ENCODE measurements at places on chromosomes 1 and 21.

GRCh38 chr1:55428944-55429931 lies 214.1 kb upstream of the USP24 start:
- H3K27me3 ChIP-seq: peaks cover 43% of the 10 kb centered on the region
- no peaks in the 10 kb centered on the region for H3K4me1 ChIP-seq
- H3K36me3 ChIP-seq: no peaks in the 10 kb centered on the region

DNA sequence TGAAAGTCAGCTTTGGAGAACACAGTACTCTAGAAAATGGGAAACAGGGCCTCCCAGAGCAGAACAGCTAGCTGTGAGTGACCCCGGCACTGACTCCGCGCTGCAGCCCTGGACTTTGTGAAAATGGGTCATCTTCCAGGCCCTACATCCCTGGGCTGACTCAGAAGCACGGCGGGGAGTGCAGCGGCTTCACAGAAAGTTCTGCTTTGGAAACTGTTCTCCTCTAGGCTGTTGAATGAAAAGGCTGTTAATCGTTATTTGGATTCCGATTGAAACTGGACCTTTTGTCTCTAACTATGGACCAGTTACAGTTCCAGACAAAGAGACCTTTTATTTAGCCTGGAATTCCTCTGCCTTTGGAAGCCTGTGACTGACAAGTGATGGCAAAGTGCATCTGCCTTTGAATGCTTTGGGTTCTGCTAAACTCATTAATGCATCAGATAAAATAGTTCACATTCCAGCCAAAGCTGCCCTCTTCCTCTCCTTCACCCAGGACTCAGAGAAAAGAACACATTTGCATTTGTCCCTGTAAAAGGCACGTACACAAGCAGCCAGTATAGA lies 144.9 kb upstream of the HOOK1 start:
- H3K4me3 ChIP-seq: no peak overlapping the region
- H3K36me3 ChIP-seq: no peaks in the 10 kb centered on the region
- no peak for DNase-seq
- no peak overlapping the region for H3K27ac ChIP-seq
- no peaks in the 10 kb centered on the region for H3K27me3 ChIP-seq

GRCh38 chr1:54401799-54402198 lies 4.4 kb downstream of the SSBP3 start:
- no peak overlapping the region for H3K4me3 ChIP-seq
- H3K27ac ChIP-seq: no peak overlapping the region

DNA sequence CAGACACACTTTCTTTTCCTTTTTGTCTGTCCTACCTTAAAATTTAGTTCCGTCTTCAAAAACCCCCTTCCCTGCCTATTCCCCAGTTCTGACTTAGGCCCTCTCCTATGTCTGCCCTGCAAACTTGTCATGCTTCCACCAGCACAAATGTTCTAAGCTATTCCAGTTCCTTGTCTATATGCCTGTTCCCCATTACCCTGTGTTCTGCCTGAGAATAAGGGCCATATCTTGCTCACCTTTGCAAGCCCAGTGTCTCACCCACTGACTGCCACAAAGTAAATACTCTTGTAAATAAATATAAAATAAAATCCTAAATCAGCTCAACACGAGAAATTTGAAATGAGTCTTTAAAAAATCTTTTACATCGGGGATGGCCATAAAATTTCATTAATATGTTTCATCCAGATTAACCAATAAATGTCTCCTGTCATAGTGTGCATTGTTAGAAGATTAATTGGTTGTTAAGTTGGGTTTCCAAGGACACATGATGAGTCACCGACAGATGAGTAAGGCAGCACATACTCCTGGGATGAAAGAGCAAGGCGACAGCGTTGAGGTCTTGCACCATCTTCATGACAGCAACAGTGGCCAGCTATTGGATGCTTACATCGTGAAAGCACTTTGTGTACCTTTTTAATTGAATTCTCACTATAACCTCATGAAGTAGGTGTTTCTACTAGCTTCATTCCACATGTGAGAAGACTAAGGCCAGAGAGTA lies 92.6 kb upstream of the NGF start:
- no peaks in the 10 kb centered on the region for H3K4me1 ChIP-seq
- peaks cover 7% of the 10 kb centered on the region for H3K27me3 ChIP-seq
- no peaks in the 10 kb centered on the region for H3K36me3 ChIP-seq
- no peak overlapping the region for H3K4me3 ChIP-seq

DNA sequence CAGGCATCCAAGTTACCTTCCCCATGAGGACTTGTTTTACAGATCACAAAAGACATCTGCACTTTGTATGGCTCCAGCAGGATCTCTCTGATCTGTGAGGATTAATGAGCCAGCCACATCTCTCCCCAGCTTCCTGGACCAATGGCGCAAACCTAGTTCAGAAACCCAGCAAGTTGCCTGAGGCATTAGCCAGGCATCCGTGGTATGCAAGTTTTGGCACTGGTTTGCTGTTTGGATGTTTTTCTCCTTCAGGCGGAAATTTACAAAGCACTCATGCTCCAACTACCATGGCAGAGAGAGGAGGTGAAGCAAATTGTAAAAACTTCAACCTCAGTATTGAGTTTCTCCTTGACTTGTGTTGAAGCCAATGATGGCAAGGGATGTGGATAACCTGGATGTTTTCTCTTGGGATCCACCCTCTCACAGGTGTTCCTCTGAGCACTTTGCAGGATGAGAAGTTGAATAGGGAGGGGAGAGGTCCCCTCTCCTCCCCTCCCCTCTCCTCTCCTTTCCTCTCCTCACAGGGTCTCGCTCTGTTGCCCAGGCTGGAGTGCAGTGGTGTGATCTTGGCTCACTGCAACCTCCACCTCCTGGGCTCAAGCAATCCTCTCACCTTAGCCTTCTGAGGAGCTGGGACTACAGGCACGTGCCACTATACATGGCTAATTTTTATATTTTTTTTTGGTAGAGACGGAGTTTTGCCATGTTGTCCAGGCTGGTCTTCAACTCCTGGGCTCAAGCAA lies 25.6 kb upstream of the ENO1 start:
- peaks cover 40% of the 10 kb centered on the region for H3K36me3 ChIP-seq
- peaks cover 51% of the 10 kb centered on the region for H3K4me1 ChIP-seq
- H3K27ac ChIP-seq: peak overlapping the region; percentile 44

- H3K27me3 ChIP-seq: peaks cover 8% of the 10 kb centered on the region
- H3K36me3 ChIP-seq: no peaks in the 10 kb centered on the region
- DNase-seq: no peak
- no peak overlapping the region for H3K4me3 ChIP-seq
- no peak overlapping the region for H3K27ac ChIP-seq
These were observed 183.6 kb downstream of the FOXD2 start for GRCh38 chr1:47621483-47621882.

- no peak for DNase-seq
- H3K4me3 ChIP-seq: peak overlapping the region; percentile 51
- peak overlapping the region; percentile 67 for H3K27ac ChIP-seq
- H3K27me3 ChIP-seq: peaks cover 9% of the 10 kb centered on the region
- peaks cover 12% of the 10 kb centered on the region for H3K4me1 ChIP-seq
These were observed 633 bp upstream of the PPFIA4 start for GRCh38 chr1:203025686-203026030.

- H3K4me3 ChIP-seq: no peak overlapping the region
- no peak overlapping the region for H3K27ac ChIP-seq
- no peaks in the 10 kb centered on the region for H3K36me3 ChIP-seq
These were observed 150.1 kb downstream of the CDC7 start for GRCh38 chr1:91650764-91651163.

DNA sequence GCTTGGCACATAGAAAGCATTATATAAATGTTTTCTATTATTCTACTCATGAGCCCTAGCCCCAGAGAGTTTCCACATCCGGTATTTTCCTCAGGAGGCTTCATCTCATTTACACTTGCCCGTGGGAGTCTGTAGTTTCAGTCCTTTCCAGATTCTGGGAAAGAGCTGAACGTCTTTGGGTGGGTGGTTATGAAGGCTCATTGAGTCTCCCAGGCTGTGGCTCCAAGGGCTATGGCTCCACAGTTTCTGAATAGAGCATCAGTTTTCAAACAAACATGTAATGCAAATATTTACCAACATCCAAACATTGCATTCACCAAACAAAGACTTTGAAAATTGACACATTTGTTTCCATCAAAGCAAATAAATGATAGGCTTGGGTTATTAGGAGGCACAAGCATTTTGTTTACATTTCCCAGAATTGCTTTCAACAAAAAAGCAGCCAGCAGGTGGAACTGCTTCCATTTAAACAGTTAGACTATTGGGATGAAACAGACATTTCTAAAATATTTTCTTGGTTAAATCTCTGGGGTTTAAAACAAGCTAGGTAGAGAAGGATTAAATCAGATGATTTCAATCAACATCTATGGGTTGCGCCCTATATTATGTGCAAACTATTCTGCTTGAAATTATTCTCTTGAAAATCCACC lies 1.3 kb upstream of the LEMD1 start:
- no peaks in the 10 kb centered on the region for H3K36me3 ChIP-seq
- H3K27me3 ChIP-seq: peaks cover 11% of the 10 kb centered on the region
- no peak overlapping the region for H3K27ac ChIP-seq
- H3K4me3 ChIP-seq: no peak overlapping the region

DNA sequence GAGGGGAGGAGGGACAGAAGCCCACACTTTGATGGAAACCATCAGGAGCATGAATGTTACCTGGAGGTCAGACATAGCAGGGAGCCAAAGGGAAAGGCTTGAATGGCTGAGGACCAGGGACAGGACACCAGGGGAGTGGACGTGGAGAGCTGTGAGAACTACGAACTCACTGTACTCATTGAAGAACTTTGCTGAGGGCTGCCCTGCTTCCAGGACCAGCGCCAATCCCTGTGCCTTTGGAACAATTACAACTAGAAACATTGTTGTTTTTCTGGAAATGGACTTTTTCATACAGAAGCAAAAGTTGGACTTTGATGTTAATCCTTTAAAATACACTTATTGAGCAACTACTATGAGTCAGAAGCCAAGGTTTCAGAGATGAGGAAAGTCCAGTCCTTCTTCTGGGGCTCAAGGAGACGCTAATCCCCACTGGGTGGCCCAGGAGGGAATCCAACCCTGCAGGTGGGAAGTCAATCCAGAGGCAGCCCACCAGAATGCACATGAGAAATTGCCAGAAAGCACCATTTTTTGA lies 12.9 kb downstream of the TSPAN2 start:
- H3K27me3 ChIP-seq: no peaks in the 10 kb centered on the region
- H3K36me3 ChIP-seq: no peaks in the 10 kb centered on the region
- no peak for DNase-seq
- no peak overlapping the region for H3K27ac ChIP-seq

- H3K27me3 ChIP-seq: no peaks in the 10 kb centered on the region
- H3K4me1 ChIP-seq: peaks cover 27% of the 10 kb centered on the region
- peak overlapping the region; percentile 72 for H3K4me3 ChIP-seq
- H3K27ac ChIP-seq: peak overlapping the region; percentile 76
- peaks cover 11% of the 10 kb centered on the region for H3K36me3 ChIP-seq
These were observed 36.4 kb upstream of the JAK1 start for GRCh38 chr1:65002508-65003315.

DNA sequence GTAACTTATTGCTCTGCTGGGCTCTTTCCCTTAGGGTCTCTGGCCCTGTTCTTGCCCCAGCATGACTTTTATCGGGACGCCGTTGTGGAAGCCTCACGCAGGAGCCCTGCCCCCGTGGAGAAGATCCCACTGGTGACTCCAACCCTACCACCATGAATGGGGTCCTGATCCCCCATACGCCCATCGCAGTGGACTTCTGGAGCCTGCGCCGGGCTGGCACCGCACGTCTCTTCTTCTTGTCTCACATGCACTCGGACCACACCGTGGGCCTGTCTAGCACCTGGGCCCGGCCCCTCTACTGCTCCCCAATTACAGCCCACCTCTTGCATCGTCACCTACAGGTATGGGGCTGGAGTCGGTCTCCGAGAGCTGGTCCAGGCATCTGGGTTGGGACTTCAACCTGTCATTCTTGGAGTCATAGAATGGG lies 322 bp downstream of the DCLRE1B start:
- peak overlapping the region; percentile 96 for H3K4me3 ChIP-seq
- DNase-seq: peak; percentile 37
- H3K27ac ChIP-seq: peak overlapping the region; percentile 98
- H3K27me3 ChIP-seq: no peaks in the 10 kb centered on the region
- peaks cover 46% of the 10 kb centered on the region for H3K4me1 ChIP-seq
- H3K36me3 ChIP-seq: peaks cover 47% of the 10 kb centered on the region

- H3K4me3 ChIP-seq: peak overlapping the region; percentile 35
- no peak for DNase-seq
- H3K27ac ChIP-seq: no peak overlapping the region
These were observed 722 bp upstream of the PODN start for GRCh38 chr1:53061123-53061858.

- no peaks in the 10 kb centered on the region for H3K27me3 ChIP-seq
- peak overlapping the region; percentile 44 for H3K4me3 ChIP-seq
- peaks cover 24% of the 10 kb centered on the region for H3K36me3 ChIP-seq
- H3K4me1 ChIP-seq: peaks cover 63% of the 10 kb centered on the region
- H3K27ac ChIP-seq: peak overlapping the region; percentile 88
These were observed 109.6 kb downstream of the SLC45A1 start for GRCh38 chr1:8427493-8427892.

DNA sequence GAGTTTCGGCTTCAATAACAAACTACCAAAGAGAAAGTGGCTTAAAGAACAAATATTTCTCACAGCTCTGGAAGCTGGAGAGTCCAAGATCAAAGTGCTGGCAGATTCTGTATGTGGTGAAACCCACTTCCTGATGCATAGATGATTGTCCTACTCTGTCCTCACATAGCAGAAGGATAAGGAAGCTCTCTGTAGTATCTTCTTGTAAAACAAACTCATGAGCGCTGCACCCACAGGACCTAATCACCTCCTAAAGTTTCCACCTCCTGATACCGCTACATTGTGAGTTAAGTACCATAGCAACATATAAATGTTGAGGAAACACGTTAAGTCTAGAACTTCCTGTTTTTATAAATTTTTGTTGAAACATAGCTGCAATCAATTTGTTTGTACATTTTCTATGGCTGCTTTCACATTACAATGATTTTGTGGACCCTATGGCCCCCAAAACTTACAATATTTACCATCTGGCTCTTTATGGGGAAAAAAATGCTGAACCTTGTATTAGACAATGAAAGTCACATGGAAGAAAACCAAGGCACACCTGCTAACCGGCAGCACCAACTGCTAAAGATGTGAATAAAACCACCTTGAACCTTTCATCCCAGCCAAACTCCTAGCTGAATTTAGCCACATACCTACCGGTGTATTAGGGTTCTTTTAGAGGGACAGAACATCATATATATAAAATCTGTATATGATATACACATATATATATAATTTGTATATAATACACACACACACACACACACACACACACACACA lies 1423.4 kb downstream of the NCAM2 start:
- H3K4me1 ChIP-seq: peaks cover 15% of the 10 kb centered on the region
- no peaks in the 10 kb centered on the region for H3K27me3 ChIP-seq
- no peak for DNase-seq
- H3K27ac ChIP-seq: peak overlapping the region; percentile 6
- no peaks in the 10 kb centered on the region for H3K36me3 ChIP-seq
- H3K4me3 ChIP-seq: peak overlapping the region; percentile 4

DNA sequence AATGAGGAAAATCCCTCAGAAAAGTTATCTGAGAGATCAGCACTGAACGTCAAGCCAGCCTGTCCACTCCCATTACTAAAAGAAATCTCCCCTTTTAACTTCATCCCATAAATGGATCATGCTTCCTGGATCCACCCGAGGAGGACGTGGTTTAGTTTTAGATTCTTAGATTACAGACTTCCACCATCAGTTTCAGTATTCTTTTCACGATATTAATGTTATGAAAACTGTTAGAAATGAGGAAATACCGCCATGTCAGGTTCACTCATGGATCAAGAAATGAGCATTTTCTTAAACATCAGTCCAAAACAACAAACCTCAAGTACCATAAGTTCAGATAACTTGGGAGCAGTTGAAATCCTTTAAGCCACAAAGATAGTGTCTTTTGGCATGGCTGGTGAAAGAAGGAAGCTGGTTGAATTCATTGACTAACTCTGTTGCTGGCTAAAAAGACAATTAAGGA lies 49.8 kb downstream of the NFIA start:
- no peak overlapping the region for H3K4me3 ChIP-seq
- H3K27me3 ChIP-seq: no peaks in the 10 kb centered on the region
- no peak for DNase-seq
- H3K36me3 ChIP-seq: no peaks in the 10 kb centered on the region
